ENCODE measurements at places on chromosomes 6 and 20.

DNA sequence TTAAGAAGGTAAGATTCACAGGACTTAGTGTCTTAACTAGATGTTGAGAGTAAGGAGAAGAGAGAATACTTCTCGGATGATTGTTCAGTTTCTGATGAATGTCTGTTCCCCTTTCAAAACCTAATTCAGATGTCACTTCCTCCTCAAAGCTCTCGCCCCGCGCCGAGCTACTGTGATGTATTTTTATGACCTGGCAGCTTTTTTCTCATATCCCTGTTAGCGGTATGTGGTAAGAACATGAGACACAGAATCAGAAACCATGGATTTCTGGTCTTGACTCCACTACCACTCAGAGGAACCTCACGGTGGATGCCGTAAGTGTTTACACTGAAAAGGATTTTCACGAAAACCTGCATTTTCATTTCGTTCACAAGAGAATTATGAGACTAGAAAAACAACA lies 48.4 kb downstream of the CEP43 start:
- no peak for DNase-seq

DNA sequence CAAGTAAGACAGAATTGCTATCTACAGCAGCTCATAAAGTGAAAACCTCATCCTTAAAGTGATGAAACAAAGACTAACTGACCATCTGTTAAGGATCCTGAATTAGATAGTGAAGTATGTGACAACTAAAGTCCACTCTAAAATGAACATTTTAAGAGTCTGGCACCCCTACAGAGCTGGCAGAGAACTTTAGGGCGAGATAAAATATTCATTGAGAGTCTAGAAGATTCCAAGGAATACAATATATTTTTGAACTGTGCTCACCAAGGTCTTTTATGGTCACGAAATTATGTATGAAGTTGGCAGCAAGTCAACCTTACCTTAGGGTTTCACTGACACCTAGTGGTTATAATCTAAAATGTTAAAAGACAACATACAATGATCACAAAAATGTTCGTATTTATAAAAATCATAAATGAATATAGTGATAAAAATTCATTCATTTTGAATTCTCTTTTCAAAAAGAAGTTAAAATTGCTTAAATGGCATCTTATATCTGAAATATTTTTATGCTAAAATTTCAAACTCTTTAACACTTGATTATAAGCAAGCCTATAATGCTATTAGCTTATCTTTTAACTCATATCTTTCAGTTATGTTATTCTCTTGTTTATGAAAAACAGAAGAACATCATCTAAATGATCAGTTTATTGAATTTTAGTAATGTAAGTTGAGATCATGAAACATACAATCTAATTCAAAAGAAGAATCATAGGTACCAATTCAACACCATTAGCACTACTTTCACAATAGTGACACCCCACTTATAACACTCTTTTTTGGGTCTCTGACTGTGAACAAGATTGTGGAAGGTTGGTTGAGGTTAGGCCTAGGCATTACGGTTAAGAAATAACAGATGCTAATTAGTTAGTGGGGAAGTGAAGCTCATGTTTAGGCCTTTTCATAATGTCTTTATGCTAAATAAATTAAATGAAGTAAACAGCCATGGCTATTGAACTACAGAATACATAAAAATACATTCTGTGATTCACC lies 27.5 kb downstream of the RSPH3 start:
- DNase-seq, result peak; percentile 39

- no peak for DNase-seq
These were observed 159.3 kb downstream of the NFATC2 start for GRCh38 chr20:51382986-51383821.

GRCh38 chr20:61169874-61170273 lies 82.2 kb upstream of the CDH4 start:
- no peak for DNase-seq

DNA sequence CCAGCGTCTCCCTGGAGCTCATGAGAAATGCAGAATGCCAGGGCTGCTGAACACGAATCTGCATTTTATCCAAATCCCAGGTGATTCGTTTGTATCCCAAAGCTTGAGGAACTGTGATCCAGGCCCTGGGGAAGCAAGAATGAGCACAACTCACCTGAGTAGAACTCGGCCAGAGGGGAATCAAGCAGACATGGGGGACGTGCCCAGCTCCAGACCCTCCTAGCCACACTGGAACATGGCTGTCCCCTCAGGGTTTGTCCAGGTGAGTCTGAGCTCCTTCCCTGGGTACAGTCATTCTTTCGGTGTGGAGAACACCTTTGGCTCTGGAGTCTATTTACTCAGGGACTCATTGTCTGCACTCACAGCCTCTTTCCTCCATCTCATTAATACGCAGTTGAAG lies 13.3 kb downstream of the NKX2-2 start:
- DNase-seq, result no peak

- no peak for DNase-seq
These were observed 3.0 kb upstream of the GCM1 start for GRCh38 chr6:53151676-53152075.

DNA sequence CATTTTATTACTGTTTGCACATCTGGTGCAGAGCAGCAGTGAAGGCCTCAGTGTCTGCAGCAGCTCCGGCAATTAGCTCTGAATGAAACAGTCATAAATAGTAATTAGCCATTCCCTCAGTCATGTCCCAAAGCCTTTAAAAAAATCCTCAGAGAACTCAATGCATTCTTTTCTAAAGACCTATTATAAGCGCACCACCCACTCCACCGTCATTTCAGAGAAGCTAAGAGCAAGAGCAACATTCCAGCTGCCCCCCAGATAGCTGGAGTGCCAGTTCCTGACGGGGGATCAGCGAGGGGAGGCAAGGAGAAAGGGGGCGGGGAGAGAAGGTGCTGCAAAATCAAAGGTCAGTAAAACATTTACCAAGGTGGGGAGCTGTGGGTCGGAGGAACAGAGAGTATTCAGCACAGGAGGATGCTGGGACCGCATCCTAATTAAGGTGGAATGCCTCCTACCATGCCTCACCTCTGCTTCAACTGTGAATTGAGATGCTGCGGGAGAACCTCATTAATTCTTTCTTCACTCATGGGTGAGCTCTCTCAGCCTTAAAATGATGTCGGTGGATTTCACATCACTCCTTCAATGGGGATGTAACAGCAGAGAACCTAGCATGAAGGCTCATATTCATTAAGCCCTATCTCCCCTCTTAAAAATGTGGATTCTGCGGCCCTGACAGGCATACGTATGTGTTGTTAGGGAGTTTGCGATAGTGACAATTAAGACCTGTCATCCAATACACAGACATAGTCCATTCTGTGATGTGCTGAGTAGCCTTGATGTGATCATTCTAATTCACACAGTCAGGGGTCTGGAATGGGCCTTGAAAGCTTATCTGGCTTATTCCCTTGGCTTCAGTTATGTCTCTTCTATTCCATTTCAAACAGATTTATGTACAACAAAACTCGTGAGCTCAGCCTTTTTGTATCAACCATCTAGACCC lies 469.5 kb upstream of the NRSN1 start:
- DNase-seq, result peak; percentile 14

- DNase-seq, result peak; percentile 42
These were observed 53.8 kb downstream of the PCNA start for GRCh38 chr20:5065879-5066383.

DNA sequence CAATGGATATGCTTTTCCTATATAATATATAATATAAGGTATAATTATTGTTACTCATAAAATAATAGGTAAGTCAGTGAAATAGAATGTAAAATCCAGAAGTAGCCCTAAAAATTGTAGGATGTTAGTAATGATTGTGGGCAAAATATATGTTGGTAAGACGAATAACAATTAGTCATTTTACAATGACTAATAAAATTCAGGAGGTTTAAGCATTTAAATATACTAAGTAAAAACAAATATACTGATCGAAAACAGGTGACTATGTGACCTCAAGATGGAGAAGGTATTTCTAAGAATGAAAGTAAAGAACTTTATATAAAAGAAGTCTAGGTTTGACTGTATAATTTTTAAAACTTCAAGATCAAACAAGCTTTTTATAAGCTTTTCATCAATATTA lies 28.9 kb downstream of the FUCA2 start:
- DNase-seq, result no peak

DNA sequence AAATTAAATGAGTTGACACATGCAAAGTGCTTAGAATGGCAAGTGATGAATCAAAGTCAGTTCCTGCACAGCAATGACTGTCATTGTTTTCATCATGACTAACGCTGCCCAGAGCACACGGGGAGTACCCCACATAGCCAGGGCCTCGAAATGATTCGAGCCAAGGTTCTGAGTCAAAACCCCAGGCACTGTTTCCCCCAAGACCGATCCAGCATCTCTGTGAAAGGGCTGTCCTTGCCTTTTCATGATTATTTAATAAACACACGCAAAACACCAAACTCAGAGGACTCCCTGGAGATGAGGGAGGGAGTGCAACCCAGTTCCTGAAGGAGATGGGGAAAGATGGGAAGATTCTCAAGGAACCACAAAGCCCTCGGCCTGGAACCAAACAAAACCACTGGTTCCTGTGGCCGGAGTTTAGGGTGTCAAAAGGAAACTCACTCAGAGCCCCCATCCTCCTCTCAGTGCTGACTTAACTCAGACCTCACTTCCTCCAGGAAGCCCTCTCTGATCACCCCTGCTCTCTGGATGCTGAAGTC lies 3.8 kb downstream of the PREX1 start:
- peak; percentile 61 for DNase-seq

DNA sequence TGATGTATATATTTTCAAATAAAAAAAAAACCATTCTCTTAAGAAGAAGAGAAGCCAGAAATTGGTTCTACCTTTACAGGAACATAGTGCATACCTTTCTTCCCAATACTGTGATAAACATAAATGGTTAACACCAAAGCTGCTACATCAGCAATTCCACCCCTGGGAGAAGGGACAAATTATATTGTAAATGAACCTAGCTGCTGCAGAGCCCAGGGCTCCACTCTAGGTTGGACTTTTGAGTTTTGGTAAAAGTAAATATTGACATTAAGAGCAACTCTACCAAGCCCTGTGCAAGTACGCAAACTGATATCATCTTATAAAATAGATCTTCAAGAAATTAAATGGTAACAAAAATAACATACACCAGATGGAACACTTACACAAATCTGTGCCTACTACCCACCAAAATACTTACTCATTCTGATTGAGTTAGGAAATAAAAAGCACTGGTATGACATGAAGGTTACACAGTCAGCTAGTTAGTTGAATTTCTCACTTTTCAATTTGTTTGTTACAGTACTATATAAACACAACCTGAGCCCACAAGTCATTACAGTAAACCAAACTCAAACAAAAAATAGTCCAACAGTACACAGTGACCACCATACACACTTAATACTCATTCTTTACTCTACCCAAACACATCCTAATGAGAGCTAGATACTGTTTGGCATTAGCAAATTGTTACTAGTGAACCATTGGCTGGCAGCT lies 223.3 kb upstream of the HEY2 start:
- DNase-seq, result no peak

- DNase-seq, result no peak
These were observed 503.9 kb downstream of the EPHA7 start for GRCh38 chr6:92915466-92915865.

- no peak for DNase-seq
These were observed 228.0 kb downstream of the DLL1 start for GRCh38 chr6:170062915-170063241.

DNA sequence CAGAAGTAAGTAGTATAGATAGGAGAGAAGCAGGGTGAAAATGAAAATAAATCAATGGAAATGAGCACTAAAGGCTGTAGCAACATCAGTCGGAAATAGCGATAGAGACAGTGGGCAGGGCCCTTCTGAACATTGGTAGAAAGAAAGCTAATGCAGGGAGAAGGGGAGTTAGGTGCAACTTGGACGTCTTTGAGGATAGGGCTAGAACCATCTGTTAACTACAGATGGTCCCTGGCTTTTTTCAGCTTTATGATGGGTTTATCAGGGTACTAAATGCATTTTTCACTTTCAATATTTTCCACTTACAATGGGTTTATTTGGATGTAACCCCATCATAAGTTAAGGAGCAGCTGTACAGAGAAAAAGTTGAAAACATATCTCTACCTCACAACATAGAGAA lies 72.8 kb upstream of the CNR1 start:
- DNase-seq, result no peak

DNA sequence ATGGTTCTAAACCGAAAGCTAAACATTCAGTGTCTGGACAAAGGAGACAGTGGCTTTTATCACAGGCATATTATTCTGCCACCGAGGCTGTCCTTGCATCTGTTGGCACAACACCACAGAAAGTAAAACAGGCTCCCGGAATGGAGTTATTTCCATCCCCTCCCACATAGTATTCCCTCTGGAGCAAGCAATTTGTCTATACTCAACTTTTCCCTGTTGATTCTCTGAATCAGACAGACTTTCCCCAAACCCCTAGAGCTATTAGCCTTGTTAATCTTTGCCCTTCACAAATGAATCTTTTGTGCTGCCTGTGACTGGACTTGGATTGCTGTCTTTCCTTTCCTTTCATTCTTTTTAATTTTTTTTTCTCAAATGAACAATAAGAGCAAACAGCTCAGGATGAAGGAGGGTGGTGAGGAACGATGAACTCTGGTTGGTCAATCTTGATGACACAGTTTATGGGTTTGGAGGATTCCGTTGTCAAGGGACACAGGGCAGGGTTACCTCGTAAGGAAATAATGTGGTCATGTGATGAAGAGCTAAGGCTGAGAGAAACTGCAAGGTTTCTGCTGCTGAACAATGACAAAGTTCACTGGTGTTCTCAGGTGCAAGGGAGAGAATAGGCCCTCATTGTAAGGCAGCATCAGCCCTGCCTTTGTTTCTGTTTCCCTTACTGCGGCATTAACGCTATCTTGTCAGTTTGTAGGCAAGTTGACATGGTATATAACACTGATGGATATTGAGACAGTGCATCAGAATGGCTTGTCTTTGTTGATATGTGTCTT lies 275.0 kb upstream of the BMP2 start:
- DNase-seq, result no peak

DNA sequence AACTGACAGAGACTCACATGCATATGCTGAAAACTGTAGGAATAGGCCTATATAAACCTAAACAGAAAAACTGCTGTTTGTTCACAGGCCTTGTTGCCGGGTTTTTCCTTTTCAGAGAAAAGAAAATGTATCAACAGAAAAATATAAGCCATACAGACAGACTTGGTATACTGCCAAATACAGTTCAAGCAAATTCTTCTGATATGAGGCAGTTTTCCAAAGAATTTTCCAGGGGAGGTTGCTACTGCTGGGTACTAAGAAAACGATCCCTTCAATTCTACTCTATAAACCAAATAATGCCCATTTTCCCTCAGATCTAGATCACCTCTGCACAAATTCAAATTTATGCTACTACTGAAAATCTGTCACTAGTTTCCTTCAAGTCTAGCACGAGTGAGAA lies 59.4 kb downstream of the ME1 start:
- peak; percentile 50 for DNase-seq

- DNase-seq, result no peak
These were observed 39.2 kb downstream of the GNAS start for GRCh38 chr20:58891718-58892140.

GRCh38 chr6:33846226-33846625 lies 42.4 kb upstream of the MLN start:
- DNase-seq, result no peak

DNA sequence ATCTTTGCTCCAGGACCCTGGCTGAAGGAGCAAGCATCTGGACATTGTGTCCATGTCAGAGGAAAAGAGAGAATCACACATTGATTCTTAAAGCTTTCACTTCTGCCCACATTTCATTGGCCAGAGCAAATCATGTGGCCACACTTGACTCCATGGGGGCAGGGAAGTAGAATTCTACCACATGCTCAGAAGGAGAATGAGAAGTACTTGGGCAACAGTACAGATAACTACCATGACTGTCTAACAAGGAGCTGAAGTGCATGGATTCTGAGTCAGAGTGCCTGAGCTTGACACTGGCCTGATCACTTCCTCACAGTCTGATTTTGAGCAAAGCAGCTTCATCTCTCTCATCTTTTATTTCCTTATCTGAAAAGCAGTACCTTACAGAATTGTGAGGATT lies 38.6 kb downstream of the GHRH start:
- peak; percentile 52 for DNase-seq

- DNase-seq, result no peak
These were observed 48.8 kb downstream of the MAPK14 start for GRCh38 chr6:36076178-36077063.

Data from fibroblast of skin of left quadriceps (primary cell).